Activated T-helper 1 cell treated with anti-CD3 and anti-CD28 coated beads, Interleukin-2, amount 50 U/mL, for 16 hours (primary cell): ENCODE measurements at places on chromosomes 12 and 14.

GRCh38 chr12:62613081-62613480, 146.5 kb downstream of the MON2 start:
- DNase-seq: no peak

DNA sequence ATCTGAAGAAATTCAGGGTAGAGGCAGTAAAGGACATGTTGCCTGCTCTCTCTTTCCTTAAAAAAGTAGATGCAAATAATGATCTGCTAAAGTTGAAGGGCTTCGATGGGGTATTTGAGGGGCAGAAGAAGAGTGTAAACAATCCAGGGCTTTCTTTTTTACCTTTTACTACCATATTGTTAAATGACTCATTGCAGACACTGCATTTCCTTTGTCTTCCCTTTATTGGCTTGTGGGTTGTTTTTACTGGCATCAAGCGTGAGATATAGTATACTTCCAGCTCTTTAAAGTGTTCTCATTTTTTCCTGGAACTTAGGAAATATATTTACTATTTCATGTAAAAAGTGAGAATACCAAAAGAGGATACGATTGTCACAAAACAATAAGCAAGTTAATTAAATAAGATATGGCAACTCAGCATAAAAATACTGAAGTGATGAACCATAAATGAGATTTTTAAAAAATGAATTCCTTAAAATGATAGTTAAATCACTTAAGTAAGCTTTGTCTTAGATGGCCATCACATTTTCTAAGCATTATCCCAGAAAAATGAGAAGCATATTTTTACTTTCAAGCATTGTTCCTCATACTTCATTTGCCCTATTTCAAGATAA, 72.3 kb upstream of the KRAS start:
- no peak for DNase-seq

DNA sequence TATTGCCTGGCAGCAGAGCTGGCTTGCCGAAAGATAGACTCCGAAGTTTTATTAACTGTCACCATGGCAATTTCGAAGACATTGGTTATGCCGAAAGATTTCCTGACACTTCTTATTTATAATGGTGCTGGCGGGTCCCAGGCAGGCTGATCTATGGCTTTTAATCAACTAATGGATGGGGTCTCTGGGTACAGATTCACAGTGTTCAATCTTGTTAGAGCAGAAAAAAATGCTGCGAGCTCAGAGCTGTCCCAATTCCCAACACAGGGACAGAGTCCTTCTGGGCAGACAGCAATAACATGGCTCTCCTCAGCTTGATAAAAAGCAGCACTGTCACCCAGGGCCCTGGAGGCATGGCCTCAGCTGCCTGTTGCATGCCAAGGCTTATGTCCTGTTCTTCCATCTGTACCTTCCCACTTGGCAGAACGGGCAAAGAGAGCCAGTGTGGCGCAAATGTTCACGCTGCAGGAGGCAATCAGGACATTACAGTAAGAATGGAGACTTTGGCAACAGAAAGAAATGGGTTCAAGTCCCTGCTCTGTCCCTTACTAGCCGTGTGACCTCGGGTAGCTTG, 228.2 kb upstream of the PWP1 start:
- no peak for DNase-seq

- no peak for DNase-seq
Observed at GRCh38 chr12:110934093-110934852, 13.9 kb upstream of the MYL2 start.

DNA sequence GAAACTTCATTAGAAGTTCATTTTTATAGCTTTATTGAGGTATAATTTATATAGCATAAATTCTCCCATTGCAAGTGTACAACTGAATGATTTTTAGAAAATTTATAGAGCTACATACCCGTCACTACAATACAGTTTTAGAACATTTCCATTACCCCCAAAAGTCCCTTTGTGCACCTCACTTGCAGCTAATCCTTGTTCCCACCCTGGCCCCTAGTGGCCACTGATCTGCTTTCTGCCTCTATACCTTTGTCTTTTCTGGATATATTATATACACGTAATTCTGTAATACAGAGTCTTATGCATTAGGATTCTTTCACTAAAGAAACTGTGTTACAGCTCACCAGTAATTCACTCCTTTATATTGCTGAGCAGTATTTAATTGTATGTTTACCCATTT, 145.1 kb upstream of the DIO2 start:
- no peak for DNase-seq

- DNase-seq: no peak
Observed at GRCh38 chr12:88451205-88451604, 129.1 kb downstream of the KITLG start.

DNA sequence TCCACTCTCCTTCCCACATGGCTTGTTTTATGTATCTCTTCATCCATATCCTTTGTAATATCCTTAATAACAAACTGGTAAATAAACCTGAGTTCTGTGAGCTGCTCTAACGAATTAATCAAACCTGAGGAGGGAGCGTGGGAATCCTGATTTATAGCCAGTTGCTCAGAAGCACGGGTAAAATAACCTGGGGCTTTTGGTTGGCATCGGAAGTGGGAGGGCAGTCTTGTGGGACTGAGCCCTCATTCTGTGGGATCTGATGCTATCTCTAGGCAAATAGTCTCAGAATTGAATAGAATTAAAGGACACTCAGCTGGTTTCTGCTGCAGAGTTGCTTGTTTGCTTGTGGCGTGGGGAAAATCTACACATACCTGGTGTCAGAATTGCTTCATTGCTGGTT, 17.5 kb upstream of the LDHB start:
- no peak for DNase-seq

DNA sequence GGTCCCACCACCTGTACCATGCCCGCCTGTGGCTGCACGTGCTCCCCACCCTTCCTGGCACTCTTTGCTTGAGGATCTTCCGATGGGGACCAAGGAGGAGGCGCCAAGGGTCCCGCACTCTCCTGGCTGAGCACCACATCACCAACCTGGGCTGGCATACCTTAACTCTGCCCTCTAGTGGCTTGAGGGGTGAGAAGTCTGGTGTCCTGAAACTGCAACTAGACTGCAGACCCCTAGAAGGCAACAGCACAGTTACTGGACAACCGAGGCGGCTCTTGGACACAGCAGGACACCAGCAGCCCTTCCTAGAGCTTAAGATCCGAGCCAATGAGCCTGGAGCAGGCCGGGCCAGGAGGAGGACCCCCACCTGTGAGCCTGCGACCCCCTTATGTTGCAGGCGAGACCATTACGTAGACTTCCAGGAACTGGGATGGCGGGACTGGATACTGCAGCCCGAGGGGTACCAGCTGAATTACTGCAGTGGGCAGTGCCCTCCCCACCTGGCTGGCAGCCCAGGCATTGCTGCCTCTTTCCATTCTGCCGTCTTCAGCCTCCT, 1.1 kb downstream of the INHBE start:
- DNase-seq: no peak

GRCh38 chr12:110768960-110769359, 26.3 kb upstream of the PPP1CC start:
- no peak for DNase-seq

DNA sequence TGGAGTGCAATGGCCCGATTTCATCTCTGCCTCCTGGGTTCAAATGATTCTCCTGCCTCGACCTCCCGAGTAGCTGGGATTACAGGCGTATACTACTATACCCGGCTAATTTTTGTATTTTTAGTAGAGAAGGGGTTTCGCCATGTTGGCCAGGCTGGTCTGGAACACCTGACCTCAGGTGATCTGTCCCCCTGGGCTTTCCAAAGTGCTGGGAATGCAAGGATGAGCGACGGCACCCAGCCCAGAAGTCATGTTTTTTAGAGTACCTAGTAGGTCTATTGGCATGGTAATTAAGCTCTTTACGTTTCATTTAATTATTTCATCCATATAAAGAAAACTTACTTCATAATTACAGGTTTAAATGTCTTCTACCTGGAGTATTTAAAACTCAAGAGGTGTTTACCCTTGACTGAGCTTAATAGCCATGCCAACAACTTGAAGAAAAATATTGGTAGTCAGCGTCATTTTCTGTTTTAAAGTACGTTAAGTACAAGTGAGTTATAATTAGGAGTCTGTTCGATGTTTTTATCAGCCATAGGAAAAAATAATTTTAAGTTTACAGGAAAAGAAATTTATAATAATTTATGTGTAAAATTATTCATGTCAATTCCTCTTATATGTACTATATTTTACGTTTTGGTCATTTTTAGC, 4.0 kb downstream of the TMPO start:
- no peak for DNase-seq

DNA sequence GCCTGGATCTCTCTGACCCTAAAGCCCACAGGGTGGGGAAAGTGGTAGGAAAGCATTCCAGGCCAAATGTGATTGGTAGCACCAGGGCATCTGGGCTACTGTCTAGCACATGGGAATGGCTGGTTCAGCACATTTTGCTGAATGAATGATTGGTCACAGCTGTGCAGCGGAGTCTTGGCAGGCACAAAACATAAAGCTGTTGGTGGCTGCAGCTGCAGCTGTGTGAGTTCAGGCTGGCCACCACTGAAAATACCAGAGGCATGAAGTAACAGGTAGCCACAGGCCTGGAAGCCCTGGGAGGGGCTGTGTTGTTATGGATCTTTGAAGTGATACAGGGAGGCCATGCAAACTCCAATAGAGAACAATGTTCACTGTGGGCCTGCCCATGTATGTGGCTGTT, 72.7 kb downstream of the MYRFL start:
- no peak for DNase-seq

- no peak for DNase-seq
Observed at GRCh38 chr12:68686262-68686594, 550 bp upstream of the NUP107 start.

DNA sequence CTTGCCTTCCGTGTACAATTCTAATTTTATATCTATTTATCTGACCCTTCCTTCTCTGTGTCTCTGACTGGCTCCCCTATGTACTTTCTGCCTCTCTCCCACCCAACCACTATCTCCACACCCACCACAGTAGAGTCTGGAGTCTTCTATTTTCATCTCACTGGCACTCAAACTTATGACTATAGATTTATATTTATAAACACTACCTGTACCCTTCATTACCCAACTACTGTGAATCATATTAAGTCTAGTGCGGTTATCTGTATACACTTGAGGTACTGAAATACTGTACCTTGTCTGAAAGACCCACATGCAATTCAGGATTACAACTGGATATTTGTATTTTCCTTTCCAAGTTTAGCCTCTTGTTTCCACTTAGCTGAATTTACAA, 36.1 kb downstream of the ATP2B1 start:
- no peak for DNase-seq

GRCh38 chr12:1047898-1048660, 57.1 kb downstream of the ERC1 start:
- no peak for DNase-seq

DNA sequence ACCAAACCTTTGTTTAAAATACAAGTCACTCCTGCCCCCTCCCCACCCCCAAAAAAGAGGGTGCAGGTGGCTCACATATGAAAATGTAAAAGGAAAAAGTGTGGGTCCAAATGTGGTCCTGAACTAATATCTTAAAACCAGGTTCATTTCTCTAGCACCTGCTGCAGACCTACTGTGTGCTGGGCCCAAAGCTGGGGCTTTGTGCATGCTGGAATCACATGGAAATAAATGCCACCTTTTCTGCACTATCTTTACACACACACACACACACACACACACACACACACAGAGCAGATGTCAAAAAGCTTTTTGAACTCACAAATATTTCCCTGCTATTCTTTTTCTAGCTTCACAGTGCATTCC, 3.2 kb upstream of the BCL11B start:
- DNase-seq: no peak

DNA sequence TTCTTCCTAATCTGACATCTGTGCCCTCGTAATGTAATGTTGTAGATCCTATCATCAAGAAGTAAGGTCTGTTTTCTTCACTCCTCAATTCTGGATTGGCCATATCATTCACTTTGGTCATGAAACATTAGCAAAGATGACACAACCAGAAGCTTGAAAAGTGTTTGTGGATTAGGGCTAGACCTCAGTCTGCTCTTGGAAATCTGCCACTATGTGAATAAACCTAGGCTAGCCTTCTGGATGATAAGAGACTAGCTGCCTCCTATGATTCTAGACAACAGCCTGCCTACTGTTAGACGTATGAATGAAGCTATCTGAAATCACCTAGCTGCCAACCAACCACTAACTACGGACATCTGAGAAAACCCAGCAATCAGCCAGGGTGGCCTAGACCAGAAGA, 38.7 kb upstream of the LYZ start:
- no peak for DNase-seq

DNA sequence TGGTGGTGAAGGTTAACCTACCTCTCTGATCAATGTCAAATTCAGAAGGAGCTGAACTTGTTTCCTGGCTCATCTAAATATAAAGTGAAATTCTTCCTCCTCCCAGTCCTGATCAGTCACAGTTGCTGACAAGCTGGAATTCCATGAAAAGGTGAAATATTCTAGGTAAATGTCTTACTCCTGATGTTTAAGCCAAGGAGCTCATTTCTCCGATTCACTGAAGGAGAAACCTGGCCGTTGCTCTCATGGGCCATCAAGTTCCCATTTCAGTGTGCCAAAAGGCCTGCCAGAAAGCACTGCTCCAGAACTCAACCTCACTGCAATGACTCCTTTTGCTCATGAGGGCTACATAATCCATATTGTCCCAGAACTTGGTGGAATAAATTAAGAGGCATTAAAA, 707.5 kb downstream of the GALC start:
- DNase-seq: no peak
